ENCODE measurements at places on chromosomes 2 and 18.
A peak's percentile ranks its signal among the peaks of the same experiment; 100 is the strongest.

GRCh38 chr2:75894170-75894569 lies 183.5 kb upstream of the GCFC2 start:
- no peak for DNase-seq

DNA sequence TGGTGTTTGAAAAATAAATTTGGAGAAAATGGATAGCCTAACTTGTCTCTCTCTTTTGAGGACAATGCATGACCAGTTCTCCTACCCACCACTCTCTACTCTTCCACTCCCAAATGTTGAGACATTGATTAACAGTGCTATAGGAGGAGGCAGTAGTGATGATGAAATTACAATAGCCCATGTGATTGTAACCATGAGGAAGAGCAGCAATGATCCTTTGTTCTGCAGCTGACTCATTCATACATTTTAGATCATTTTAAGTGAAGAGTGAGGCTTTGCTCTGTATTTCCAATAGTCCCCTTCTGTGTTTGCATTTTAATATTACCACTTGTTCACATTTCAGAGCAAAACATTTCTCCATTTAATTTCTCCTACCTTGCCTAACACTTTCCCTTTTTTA lies 592.3 kb downstream of the THSD7B start:
- no peak for DNase-seq

- no peak for DNase-seq
Measured at GRCh38 chr2:86638712-86639111, 15.0 kb upstream of the RNF103 start.

GRCh38 chr2:113760400-113760799 lies 4.0 kb upstream of the SLC35F5 start:
- no peak for DNase-seq

DNA sequence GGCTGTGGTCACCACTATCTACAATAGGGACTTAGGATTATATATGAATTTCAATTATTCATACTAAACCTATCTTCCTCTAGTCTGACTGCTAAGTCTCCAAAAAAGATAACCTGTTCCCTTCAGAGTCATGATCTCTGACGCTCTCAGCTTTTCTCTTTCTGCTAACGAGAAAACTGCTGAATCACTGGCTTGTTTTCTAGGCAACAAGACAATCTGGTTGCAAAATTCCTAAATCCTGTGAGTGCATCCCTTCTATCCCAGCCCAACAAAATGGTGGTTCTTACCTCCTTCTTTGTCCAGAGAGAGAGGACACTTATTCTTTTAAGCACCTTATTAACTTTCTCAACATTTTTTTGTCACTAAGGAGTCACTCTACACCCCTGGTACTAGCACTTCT lies 312.3 kb upstream of the PKDCC start:
- no peak for DNase-seq

DNA sequence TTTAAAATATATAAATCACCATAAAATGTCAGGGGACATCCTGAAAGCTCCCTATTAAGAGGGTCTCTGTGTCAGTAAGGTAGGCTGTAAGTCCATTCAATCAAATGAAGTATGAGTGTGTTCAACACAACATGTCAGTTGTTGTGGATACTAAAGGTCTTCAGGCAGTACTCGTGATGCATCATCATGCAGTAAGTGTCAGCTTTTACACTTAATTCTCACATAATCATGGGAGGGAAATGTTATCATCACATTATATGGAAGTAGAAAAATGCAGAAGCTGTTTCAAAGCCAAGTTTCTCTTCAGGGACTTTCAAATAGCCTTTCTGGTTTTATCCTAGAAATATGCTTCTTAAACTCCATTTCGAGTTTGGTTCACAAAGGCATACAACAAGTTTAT lies 477.1 kb upstream of the ID2 start:
- DNase-seq = no peak

DNA sequence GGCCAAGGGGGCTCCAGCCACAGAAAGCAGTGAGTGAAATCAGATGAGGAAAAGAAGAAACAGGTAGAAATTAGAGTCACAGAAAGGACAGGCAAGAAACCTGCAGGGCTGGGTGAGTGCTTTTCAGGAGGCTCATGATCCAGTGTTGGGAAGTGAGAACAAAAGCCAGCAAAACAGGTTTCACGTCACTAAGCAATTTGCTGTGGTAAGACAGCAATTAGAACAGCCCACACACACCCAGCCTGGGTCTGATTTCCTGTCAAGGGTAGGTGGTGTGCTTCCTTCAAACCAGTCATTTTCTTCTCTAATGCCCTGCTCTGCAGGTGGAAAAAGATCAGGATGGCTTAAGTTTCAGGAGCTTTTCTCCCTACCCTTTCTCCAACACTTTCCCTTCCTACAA lies 52.9 kb upstream of the XDH start:
- DNase-seq = no peak

- peak; percentile 31 for DNase-seq
Measured at GRCh38 chr2:239035361-239035814, 187.5 kb downstream of the TWIST2 start.

DNA sequence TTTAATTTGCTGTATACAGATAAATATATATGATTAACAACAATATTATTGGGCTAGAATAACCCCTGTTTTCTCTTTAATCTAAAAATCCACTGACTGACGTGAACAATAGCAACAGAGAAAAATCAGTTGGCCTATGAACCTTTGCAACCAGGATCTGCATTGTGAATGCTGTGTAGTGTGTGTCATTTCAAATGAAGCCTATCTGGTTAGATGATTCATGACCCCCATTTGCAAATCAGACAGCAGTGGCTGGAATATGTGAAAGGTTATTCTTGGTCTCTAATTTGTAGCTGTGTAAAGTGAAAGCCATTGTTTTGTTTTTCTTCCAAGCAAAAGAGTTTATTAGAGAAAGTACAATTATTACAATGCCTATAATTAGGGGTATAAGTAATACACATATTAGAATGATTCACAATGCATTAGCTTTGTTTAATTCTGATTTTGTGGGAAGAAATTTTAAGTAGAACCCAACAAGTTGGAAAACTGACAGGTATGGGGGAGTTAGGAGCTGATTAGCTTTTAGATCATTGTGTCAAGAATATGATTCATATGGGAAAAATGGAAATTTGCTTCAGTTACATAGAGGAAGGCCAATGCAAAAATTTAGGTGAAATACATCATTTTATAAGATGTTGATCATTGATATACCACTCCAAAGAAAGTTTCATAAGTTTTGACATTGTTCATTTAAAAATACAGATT lies 1362.2 kb upstream of the TMEFF2 start:
- DNase-seq = no peak

DNA sequence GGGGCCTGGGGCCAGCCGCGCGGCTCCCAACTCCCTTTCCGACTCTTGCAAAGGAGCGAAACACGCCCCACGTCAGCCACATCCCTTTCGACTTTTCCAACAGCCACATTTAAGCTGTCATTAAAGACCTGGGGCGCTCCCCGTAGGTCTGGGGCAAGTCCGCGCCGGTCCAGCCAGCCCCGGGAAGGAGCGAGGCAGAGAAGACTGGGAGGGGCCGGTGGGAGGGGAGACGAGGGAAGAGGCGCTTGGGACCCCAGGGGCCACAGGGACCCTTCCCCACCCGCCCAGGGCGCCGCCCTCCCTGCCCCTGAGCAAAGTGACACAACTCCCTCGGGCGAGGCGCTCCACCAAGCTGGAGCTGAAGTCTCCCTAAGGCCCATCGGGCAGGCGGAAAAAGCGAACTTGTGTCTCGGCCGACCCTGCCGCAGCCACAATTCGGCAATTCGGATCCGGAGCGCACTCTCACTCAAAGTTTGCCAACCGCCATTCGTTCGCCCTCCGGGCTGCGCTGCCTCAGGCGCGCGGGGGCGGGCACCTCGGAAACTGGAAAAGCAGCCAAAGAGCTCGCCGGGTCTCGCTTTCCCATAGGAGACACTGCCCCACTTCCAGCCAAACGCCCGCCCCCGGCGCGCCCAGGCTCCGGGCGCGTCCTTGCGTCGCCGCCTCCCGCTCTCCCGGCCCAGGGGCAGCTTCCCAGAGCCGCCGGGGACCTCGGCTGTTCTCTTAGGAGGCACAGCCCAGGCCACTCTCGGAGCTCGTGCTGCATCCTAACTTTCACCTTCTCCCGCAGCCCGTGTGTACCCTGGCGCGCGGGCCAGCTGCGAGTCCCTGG lies 1.1 kb upstream of the KCTD1 start:
- no peak for DNase-seq

GRCh38 chr2:127092901-127093516 lies 13.9 kb downstream of the BIN1 start:
- DNase-seq = no peak

DNA sequence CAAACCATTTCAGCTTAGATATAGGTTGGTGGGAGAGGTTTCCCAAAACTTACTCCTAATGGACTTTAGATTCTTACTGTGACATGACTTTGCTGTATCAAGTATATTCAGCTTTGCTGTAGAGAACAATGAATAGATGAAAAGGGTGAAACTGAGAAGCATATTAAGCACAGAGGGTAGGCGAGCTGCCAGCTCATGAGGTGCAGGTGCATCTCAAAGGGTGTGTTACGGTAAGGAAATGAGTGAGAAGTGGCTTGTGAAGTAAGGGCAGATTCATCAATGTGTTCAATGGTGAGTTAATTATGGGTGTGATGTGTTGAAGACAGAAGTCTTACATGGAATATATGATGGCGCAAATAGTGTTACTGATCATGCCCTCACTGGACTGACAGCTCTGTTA lies 49.3 kb downstream of the CD8B2 start:
- no peak for DNase-seq

- no peak for DNase-seq
Measured at GRCh38 chr2:5945742-5946141, 253.6 kb downstream of the SOX11 start.

DNA sequence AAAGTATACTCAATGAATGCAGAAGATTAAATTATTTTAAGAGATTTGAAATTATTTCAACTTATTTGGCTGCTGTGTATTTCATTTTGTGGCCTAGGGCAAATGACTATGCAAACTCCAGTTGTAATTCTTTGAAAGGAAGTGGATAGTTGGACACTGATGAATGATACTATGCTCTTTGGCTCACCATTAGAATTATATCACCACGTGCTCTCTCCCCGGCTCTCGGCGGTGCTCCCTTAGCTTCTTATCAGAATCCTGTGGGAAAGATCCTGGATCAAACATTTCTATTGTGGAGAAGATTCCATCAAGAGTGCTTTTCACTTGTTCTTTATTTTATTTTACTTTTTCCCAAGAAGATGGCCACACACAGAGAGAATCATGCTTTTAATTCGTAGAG lies 55.2 kb downstream of the ADCYAP1 start:
- DNase-seq = no peak

- DNase-seq = no peak
Measured at GRCh38 chr2:84954329-84954728, 16.6 kb upstream of the KCMF1 start.

DNA sequence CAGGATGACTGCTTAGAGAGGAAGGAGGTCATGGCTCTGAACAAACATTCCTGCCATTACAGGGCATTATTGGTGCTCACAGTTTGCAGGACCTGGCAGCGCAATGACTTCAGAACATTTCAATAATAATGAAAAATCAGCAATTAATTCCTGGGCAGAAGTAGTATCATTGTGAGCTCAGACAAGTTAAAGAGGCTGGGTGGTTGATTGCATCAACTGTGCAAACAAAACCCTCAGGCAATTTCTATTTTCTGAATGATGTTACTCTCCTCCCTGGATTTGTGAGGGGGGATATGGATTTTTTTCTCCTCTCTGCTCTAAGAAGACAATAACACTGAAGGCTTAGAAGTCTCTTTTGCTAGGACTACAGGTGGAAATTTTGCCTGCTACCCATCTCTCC lies 168.1 kb upstream of the TACR1 start:
- DNase-seq = no peak

DNA sequence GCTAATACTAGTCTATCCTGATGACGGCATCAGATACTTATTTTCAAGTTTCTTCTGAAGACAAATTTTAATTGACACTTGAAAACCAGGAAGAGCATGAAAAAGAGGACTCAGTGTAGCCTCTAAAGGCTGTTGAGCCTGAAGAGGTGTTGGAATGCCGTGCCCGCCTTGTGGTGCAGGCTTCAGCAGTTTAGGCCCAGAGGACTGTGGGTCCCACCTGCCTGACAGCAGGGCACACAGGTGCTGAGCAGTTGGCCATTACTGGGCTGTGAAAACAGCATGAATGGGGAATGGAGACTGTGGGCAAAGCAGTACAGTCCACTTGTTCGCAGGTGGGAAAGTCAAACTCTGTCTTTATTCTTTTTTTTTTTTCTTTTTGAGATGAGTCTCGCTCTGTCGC lies 49.8 kb upstream of the THOC1 start:
- DNase-seq = no peak

DNA sequence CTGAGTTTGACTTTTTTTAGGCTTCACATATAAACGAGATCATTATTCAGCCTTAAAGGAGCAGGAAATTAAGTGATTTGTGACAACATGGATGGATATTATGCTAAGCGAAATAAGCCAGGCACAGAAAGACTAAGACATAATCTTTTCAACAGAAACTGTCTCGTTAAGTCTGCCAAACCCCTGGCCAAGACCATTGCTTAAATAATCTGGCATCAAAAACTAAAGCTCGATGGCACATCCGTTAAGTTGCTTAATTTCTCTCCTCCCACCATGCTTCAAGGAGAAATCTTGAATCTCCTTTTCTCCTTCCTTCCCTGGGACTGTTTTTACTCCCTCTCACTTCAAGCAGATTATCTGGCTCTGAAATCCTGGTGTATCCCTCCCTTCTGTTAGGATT lies 140.3 kb downstream of the GALNT14 start:
- DNase-seq = no peak

DNA sequence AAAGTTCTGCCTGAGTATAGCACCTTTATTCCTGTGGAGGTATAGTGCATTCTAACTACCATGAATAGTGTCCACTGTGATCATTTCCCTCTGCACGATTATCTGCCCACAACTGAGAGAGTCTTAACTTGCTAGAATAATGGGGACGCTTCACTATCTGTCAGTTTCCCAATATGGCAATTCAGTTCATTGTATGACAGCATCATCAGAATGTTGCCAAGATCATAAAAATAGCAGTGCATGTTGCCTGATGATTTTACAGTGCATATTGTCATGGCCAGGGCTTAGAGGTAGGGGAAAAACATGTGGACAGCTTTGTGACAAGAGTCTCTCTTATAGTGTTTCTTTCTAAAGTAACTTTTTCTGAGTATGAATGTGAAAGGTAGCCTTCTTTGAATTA lies 6.1 kb downstream of the RASGRP3 start:
- no peak for DNase-seq

- no peak for DNase-seq
Measured at GRCh38 chr2:171846894-171847293, 47.1 kb downstream of the SLC25A12 start.

GRCh38 chr2:176138923-176139660 lies 9.6 kb downstream of the HOXD8 start:
- no peak for DNase-seq

GRCh38 chr2:24909555-24910177 lies 10.4 kb downstream of the ADCY3 start:
- no peak for DNase-seq

DNA sequence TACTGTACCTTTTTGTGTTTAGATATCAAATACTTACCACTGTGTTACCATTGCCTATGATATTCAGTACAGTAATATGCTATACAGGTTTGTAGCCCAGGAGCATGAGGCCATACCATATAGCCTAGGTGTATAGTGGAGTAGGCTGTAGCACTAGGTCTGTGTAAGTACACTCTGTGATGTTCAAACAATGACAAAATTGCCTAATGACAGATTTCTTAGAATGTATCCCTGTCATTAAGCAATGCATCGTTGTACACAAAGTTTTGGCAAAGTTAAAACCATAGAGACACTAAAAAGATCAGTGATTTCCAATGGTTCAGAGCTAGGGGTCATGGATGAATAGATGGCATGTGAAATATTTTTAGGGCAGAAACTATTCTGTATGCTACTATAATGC lies 415.5 kb downstream of the NCKAP5 start:
- no peak for DNase-seq

GRCh38 chr2:20650393-20650876 lies 463 bp downstream of the HS1BP3 start:
- DNase-seq = no peak

Data from stimulated activated CD4-positive, alpha-beta T cell treated with anti-CD3 and anti-CD28 coated beads, Interleukin-12 subunit alpha, Interleukin-12 subunit beta, amount 100 ng/mL, for 24 hours (primary cell).